ENCODE measurements at places on chromosomes 2 and 18.

- peak; percentile 39 for DNase-seq
Observed at GRCh38 chr2:181466661-181467576, 9.7 kb downstream of the ITGA4 start.

GRCh38 chr2:74576863-74577229 lies 22.3 kb downstream of the DOK1 start:
- DNase-seq = peak; percentile 76

DNA sequence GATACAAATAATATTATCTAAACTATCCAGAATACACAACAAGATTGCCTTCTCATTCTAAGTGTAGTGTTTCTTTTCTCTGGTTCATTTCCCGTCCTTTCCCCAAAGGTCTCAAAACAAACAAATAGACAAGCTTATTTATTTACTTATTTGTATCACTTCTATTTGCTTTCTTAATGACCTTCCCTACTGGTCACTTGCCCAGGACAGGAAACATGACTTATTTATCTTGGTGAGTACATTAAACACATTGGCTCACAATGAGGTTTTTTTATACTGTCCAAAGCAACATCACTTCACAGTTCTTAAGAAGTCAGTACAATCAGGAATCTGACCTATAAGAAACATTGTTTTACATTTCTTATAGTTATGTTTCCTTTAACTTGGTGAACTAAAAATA lies 123.3 kb upstream of the KYNU start:
- no peak for DNase-seq

DNA sequence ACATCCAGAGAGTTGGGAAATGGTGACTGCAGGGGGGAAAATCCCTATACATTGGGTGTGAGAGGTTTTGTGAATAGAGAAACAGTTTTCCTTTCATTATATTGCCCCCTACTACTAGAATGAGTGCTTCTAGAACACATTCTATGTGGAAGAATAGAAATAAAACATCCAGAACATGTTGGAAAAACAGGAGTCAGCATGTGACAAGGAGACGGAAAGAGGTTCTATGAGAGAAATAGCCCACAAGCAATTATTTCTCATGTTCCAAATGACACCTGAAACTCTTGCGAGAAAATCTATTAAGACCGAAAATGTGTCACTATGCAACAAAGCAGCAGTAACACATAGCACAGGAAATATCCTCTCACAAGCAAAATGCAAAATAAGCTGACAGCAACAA lies 202.7 kb upstream of the SPOPL start:
- DNase-seq = no peak

GRCh38 chr2:120436885-120437603 lies 91.1 kb downstream of the INHBB start:
- no peak for DNase-seq

- no peak for DNase-seq
Observed at GRCh38 chr2:3608373-3609278, 13.7 kb downstream of the COLEC11 start.

GRCh38 chr18:46755315-46756024 lies 1.4 kb downstream of the ST8SIA5 start:
- DNase-seq = no peak

GRCh38 chr2:186590759-186591505 lies 1.1 kb downstream of the ITGAV start:
- no peak for DNase-seq

GRCh38 chr2:216632952-216633615 lies at the start of gene IGFBP2:
Gene IGFBP2 (plus strand): TSS chr2:216633420. CDS start chr2:216633524, 104 bp downstream.
- no peak for DNase-seq

DNA sequence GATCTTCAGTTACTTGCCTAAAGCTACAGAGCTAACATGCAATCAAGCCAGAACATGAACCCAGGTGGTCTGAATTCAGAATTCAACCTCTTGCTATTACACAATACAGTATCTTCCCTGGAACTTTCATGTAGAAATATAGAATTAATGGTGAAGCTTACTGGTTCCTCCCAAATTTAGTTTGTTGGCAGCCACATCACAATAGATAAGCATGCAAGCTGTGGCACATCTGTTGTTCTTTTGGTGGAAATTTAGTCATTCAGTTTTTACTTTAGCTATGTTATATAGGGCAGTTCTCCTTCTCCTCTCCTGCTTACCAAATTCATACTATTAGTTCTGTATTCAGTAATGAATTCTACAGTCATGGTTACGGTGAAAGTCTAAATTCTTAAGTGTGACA lies 101.0 kb upstream of the RNF152 start:
- no peak for DNase-seq

- DNase-seq = no peak
Observed at GRCh38 chr2:229714080-229714735, at the start of gene DNER. Gene DNER (minus strand): TSS chr2:229714555. CDS start chr2:229714423, 132 bp downstream.

GRCh38 chr2:207625014-207625907 lies at the start of gene METTL21A:
Gene METTL21A (minus strand): TSS chr2:207625394. CDS start chr2:207624375, 1,019 bp downstream.
- no peak for DNase-seq

DNA sequence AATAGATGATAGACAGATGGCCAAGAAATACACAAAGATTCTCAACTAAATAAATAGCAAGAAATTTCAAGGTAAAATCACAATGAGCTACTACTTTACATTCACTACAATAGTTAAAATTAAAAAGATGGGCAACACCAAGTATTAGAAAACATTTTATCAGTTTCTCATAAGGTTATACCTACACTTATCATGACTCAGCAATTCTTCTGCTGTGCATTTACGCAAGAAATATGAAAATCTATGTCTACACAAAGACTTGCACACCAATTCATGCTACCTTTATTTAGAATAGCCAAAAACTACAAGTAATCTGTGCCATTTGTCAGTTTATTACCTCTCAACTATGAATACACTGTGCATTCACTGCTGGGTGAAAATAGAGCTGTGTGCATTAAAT lies 937.4 kb upstream of the NRXN1 start:
- DNase-seq = no peak

DNA sequence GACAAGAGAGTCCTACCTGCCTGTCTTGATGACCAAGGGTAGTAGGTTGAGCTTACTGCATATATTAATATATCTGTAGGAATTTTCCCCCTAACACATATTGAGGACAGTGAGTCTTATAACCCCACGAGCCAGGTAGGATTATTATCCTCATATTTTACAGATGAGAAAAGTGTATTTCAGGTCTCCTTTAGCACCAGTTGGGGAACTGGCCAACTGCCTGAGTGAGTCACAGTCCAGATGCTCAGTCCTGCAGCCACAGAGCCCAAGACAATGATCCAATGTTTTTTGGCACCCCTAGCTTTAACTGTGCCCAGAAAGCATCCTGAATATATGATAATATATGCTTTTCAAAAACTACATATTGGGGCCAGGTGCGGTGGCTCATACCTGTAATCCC lies 30.8 kb upstream of the GLS start:
- peak; percentile 81 for DNase-seq

- no peak for DNase-seq
Observed at GRCh38 chr18:63137999-63138435, 181.6 kb downstream of the BCL2 start.

DNA sequence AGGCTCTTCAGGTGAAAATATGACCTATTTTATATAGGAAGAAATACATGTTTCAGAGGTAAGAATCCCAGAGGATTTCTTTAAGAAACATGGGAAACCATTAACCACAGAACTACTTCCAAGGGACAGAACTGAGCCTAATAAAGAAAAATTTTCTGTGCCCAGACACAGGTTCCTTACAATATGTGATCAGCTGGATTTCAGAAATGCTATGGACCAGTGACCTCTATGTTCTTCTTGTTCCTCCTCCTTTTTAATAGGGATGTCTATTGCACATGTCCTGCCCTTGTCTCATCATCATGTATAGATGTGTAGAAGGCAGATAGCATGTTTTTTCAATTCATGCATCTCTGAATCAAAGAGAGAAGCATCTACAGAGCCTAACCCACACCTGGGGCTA lies 836.6 kb downstream of the RNF144A start:
- no peak for DNase-seq

- no peak for DNase-seq
Observed at GRCh38 chr2:158046121-158046880, 55.4 kb upstream of the UPP2 start.

- DNase-seq = peak; percentile 80
Observed at GRCh38 chr2:68466361-68466777, 725 bp downstream of the FBXO48 start.

DNA sequence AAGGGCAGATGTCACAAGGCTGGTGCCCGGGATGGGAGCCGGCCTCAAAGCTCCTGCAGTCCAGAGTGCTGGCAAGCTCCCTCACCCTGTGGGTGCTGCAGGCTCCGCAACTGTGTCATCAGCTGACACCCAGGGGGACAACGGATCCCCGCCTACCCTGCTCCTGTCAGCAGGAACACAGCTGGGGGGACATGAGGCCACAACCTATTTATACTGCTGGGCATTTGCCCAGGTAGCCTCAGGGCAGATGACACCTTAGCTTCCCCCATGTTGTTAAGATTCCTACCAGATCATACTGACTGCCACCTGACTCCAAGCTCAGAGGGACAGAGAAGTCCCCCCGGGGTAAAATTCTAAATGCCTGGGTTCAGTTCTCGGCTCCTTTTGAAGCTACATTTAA lies 1.2 kb downstream of the ANKRD23 start:
- DNase-seq = no peak

DNA sequence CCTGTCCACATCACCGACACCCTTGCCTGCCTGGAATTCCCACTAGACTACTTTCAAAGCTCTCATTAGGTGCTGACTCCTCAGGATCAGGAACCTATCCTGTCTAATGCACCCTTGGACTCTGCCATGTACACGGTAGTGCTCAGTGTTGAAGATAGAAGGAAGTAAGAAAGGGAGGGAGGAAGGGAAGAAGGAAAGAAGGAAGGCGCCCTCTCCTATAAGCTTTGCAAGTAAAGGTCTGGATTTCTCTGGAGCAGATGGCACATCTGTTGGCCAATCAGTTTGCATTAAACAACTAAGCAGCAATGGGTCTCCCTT lies 45.3 kb downstream of the SCTR start:
- DNase-seq = no peak

GRCh38 chr2:174332217-174332963 lies 2.4 kb upstream of the SP9 start:
- no peak for DNase-seq

GRCh38 chr2:6554466-6554865 lies 311.2 kb downstream of the CMPK2 start:
- DNase-seq = no peak

GRCh38 chr18:76232779-76233178 lies 262.3 kb downstream of the ZNF516 start:
- DNase-seq = no peak

DNA sequence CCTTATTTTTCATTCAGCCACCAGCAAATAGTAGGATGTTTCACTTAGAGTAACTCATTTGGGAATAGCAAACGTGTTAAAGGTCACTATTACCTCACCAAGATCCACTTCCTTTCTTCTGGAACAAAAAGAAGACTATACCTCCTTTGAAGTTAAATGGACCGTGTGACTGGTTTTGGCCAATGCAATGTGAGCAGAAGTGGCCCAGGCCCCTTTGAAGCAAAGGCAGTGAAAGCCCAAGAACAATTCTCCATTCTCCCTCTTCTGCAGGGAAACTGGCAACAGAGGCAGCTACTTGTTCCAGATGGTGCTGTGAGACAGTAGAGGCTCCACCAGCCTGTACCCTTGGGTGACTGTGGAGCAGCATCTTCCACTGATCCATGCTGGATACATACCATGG lies 11.3 kb upstream of the MALL start:
- no peak for DNase-seq

DNA sequence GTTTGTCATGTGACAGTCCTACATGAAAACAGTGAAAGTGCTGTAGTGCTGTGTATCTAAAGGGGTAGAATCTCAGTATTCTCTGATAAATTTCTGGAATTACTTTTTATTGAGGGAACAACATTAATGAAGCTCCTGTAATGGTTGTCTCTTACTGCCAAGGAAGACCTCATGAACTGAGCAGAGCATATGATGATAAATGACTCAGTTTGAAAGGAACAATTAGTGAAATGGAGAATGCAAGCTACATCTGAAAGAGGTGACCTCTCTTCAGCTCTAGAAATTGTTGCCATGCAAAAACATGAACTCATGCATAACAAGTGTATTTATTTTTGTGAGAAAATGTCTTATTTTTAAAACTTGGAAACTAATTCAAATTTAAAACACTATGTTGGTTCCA lies 93.6 kb downstream of the SCN9A start:
- no peak for DNase-seq

DNA sequence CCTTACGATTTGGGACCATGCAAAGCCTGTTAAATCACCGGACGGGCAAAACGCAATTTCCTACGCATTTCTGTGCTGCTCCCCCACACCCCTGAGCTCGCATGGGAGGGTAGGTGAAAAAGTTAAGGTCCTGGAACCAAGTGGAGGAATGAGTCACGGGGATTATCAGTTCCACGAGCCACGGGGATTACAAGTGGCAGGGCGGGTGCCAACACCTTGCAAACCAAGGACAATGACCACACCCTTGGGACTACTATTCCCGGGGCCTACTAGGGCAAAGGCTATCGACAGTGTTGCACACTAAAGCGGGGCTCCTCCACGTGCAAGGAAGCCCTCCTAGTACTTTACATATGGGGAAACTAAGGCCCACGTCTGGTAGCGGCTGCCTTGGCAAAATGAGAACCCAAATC lies 447 bp downstream of the RETSAT start:
- DNase-seq = no peak

DNA sequence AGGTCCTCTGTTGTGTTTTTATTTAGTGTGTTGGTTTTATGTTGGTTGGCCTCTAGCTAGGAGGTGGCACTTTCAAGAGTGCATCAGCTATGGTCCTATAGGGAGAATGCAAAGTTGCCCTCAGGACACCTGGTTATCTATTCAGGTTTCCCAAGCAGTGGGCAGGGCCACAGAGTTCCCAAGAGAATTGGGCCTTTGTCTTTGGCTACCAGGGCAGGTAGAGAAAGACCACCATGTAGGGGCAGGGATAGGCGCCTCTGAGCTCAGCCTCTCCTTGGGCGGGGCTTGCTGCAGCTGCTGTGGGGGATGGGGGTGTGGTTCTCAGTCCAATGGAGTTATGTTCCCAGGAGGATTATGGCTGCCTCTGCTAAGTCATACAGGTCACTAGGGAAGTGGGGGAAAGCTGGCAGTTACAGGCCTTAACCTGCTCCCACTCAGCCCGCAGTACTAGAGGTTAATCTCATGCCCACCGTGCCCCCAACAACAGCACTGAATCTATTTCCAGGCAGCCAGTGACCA lies 26.0 kb downstream of the ABCB11 start:
- DNase-seq = no peak

GRCh38 chr2:1990724-1991123 lies 246.4 kb upstream of the PXDN start:
- DNase-seq = no peak

DNA sequence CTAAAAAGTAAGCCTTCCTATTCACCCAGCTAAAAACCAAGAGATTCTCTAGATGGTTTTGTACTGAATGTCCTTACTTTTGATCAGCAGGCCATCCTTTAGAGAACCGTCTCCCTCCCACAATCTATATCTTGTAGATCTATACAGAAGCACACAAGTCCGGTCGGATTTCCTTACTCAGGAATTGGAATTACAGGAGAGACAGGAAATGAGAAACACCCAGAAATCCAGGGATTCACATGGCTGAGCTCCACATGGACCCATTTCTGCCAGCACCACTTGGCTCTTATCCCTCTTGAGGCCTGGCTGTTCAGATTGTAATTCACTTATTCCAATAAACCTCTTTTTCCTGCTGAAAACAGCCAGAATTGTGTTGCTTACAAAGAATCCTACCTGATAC lies 4.5 kb downstream of the OLA1 start:
- DNase-seq = no peak

All from astrocyte of the cerebellum (primary cell).